ENCODE measurements at places on chromosomes 12 and 14.

DNA sequence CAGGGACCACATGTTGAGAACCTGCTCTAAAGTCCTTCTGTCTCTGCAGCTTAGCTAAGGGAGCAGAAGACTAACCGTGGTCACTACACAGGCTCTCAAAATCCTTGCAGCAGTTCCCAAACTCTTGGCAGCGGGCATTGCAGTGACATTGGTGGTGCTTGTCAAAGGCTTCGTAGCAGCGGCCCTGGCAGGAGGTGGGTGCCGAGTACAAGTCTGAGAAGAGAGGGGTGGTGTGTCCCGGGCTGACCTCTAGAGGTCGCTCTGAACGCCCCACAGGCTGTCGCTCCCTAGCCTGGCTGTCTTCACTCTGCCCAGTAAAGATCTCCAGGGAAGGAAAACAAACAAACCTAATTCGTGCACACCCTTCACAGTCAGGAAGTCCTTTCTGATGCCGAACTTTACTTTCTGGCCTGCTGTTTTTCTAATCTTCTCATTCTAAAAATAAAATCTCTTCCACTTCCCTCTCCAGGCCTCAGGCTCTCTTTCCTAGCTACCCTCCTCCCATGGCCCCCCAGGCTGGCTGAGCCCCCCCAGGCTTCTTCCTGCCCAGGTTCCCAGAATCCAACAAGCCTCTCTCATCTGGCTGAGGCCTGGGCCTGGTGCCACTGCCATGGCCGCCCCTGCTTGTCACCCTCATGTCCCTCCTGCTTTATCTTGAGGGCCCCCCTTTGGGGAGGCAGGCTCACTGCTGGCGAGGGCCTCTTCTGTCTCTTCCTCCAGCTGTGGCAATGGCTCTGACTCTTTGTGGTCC lies 7.7 kb downstream of the ENDOU start:
- DNase-seq, result no peak

DNA sequence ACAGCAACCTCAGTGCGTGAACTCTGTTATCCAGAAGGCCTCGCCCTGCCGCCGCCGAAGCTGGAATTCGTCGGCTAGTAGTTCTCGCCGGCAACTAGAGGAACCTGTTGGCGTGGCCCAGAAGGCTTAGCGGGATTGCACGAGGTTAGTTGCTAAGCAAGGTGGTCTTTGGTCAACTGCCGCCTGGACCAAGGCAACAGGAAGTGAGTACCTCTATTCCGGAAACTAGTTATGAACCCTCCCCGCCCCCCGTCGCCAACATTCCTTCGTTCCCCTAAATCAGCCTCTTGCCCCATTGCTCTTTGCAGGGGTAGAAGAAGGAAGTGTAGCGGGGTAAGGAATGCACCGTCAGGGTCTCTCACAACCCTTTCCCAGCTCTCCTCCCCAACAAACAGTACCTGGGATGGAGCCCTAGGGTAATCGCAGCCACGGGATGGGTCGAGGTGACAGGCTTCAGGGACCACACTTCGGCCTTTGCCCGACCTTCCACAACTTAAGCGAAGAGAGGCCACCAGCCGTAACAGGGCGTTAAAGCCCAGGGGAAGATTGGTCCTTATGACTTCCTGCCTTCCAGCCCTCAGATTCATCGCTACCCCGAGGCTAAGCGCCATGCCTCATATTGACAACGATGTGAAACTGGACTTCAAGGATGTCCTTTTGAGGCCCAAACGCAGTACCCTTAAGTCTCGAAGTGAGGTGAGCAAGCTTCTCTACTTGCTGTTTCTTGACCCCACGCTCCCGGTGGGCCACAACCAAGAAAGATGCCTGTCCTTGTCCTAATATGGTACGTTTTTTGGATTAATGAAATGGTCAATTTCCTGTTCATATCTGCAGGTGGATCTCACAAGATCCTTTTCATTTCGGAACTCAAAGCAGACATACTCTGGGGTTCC lies at the start of gene GMPR2:
Gene GMPR2 (plus strand): TSS at position 285 of the 893 bp plus-strand sequence. CDS start 325 bp downstream, at position 610.
- DNase-seq, result no peak

DNA sequence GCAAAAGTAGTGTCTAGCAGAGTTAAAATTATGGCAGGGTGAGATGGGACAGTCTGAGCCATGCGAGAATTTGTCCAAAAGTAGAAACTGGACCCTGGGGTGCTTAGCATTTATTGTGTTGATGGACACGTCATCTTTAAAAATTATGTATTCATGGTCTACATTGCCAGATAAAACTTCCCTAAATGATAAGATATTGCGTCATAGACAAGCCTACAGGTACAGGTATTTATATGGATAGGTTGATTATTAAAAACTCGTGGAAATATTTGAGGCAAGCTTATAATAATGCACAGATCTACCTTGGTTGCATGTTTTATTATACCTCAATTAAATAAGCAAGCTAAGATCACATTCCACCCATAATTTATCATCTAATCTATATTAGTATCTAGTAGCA lies 196.0 kb upstream of the PDZRN4 start:
- no peak for DNase-seq

- DNase-seq, result no peak
Measured at GRCh38 chr12:55548756-55549155, 646 bp upstream of the OR6C4 start.

DNA sequence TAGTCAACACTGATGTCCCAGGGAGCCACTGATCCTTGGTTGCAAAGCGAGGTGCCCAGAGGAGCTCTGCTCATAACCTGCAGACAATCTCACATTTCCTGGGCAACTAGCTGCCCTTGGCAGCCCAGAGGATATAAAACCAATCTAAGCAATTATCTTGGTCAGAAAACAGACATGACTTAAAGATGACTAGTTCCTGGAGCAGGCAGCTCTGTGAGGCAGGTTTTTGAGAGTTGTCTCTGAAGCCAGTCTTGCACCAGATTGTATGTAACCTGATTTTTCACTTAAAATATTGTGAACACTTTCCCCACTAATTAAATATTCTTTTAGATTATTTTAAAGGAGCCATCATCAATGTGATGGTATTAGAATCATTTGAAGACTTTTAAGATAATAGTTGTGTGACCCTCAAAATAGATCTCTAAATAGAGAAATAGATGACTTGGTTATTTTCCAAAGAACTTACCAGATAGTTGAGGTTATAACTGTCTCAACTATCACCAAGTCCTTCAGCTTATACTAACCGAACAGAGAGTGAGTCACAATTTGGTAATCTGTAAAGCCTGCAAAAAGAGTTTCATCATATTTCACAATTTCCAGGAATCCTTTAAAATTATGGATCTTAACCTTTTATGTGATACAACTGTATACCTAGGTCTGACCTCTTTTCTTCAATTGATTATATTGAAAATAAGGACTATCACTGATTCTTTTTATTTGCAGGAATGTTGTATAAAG lies 75.9 kb downstream of the LIN7A start:
- no peak for DNase-seq

GRCh38 chr12:52037248-52037861 lies 13.9 kb upstream of the NR4A1 start:
- no peak for DNase-seq

- DNase-seq, result peak; percentile 10
Measured at GRCh38 chr12:68240975-68241374, 12.4 kb downstream of the IL22 start.

DNA sequence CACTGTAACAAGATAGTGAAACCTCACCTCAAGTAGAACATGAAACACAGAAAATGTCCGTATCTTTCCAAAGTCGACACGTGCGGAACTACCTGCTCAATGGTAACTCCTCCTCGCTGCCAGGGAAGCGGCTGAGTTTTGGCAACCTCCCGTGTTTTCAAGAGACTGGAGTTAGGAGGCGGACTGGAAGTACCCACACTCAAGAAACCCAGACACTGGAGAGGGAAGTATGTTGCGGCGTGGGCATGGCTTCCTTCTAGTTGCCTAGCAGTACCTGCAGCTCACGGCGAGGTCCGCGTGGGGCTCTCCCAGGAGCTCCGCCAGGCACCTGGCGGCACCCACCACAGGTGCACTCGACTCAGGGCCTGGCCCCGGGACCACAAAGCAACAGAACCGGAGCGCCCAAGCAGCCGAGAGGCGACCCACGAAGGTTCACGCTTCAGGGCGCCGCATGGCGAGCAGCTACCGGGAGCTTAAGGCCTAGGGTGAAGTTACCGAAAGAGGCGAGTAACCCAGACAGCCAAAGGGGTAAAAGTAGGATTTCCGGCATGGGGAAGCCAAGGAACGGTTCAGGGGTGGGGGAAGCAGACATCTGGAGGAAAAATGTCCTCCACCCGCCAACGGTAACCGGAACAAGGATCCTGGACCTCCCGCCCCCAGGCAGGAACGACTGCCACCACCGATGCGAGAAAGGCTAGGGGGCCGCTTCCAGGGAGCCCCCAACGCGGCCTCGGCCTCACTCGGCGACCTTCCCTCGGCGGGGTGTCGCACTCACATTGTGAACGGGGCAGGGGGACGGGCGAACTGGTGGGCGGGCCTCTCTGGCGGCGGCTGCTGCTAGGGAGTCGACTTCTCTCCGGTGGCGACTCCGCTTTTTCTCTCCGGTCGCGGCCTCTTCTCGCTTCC lies 608 bp downstream of the PTGES3 start:
- peak; percentile 26 for DNase-seq

- no peak for DNase-seq
Measured at GRCh38 chr12:70178038-70178437, 65.2 kb upstream of the CNOT2 start.

DNA sequence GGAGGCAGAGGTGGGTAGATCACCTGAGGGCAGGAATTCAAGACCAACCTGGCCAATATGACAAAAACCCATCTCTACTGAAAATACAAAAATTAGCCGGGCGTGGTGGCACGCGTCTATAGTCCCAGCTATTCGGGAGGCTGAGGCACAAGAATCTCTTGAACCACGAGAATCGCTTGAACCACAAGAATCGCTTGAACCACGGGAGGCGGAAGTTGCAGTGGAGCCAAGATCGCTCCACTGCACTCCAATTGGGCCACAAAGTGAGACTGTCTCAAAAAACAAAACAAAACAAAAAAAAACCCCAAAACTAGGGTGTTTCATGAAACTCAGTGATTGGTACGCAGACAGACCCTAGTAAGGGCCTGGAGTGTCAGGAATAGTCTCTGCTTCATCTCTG lies 6.4 kb upstream of the ARF6 start:
- no peak for DNase-seq
